ENCODE measurements at places on chromosomes 16 and 17.

DNA sequence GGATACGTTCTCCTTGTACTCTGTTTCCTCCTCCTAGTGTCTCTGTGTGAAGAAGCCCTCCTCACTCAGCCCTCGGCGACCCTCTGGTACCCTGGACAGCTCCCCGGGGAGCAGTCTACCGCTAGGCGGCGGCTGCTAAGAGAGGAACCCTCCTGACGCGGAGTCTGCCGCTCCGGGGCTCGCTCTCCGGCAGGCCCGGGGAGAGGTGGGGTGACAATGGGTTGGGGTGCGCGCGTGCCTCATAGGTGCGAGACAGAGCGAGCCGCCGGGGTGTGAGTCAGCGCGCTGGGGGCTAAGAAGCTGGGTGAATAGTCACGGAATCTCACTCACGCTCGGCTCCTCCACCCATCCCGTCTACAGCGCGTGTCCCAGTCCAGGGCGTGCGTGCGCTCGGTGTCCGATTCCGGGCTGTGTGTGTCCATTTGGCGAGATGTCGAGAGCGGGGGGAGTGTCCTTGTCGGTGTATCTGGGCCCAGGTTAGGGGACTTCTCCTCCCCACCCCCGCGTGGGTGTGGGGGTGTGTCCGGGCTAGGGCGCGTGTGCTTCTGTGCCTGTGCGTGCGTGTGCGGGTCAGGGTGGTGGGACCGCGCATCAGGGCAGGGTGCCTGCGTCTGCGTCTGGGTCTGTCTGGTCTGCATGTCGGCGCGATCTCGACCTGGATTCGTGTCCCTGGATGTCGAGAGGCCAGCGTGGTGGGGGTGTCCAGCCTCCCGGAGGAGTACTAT, 577 bp upstream of the HS3ST2 start:
- no peak overlapping the region for H3K27ac ChIP-seq
- H3K4me1 ChIP-seq, result peaks cover 13% of the 10 kb centered on the region
- peaks cover 30% of the 10 kb centered on the region for H3K27me3 ChIP-seq
- DNase-seq, result peak; percentile 13
- no peaks in the 10 kb centered on the region for H3K36me3 ChIP-seq
- H3K4me3 ChIP-seq, result peak overlapping the region; percentile 40

- no peaks in the 10 kb centered on the region for H3K4me1 ChIP-seq
- no peak for DNase-seq
- no peaks in the 10 kb centered on the region for H3K27me3 ChIP-seq
These were observed 29.6 kb upstream of the MMD start for GRCh38 chr17:55451203-55451641.

DNA sequence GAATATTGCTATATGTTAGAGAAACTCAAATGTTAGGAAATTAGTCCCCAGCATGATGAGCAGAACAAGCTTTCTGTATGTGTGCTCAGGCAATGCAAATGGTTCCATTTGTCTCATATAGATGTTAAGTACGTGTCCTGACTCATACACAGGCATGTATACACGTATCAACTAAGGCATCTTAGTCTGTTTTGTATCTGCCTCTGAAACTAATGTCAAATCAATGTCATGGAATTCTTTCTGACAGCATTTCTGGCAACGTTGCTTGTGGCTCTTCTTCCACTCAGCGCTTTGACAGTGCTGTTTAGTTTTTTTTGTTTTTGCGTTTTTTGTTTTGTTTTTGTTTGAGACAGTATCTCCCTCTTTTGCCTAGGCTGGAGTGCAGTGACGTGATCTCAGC, 111.9 kb downstream of the CNTNAP4 start:
- no peak overlapping the region for H3K4me3 ChIP-seq
- H3K27me3 ChIP-seq, result no peaks in the 10 kb centered on the region
- no peak overlapping the region for H3K27ac ChIP-seq
- no peaks in the 10 kb centered on the region for H3K4me1 ChIP-seq
- no peak for DNase-seq

- H3K36me3 ChIP-seq, result no peaks in the 10 kb centered on the region
- H3K27me3 ChIP-seq, result no peaks in the 10 kb centered on the region
- H3K27ac ChIP-seq, result no peak overlapping the region
- no peak for DNase-seq
These were observed 1.8 kb downstream of the KRT15 start for GRCh38 chr17:41516830-41517283.

DNA sequence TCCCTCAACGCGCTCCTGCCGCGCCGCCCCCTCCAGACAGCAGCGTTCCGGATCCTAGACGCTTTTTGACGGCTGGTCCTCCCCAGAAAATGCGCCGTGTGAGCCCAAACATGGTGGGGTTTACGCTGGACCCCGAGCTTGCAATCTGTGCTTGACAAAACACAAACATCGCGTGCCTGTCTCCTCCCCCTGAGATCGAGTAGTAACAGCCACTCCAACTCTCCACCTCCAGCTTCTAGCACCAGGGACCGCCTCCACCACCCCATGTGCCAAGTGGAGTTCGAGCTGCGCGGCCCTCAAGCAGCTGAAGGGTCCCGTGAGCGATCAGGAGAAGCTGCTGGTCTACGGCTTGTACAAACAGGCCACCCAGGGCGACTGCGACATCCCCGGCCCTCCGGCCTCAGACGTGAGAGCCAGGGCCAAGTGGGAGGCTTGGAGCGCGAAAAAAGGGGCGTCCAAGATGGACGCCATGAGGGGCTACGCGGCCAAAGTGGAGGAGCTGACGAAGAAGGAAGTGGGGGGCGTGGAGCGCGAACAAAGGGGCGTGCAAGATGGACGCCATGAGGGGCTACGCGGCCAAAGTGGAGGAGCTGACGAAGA, 656 bp upstream of the GEMIN4 start:
- H3K4me1 ChIP-seq, result peaks cover 26% of the 10 kb centered on the region
- no peaks in the 10 kb centered on the region for H3K27me3 ChIP-seq
- H3K27ac ChIP-seq, result peak overlapping the region; percentile 52
- peaks cover 18% of the 10 kb centered on the region for H3K36me3 ChIP-seq
- H3K4me3 ChIP-seq, result peak overlapping the region; percentile 48

DNA sequence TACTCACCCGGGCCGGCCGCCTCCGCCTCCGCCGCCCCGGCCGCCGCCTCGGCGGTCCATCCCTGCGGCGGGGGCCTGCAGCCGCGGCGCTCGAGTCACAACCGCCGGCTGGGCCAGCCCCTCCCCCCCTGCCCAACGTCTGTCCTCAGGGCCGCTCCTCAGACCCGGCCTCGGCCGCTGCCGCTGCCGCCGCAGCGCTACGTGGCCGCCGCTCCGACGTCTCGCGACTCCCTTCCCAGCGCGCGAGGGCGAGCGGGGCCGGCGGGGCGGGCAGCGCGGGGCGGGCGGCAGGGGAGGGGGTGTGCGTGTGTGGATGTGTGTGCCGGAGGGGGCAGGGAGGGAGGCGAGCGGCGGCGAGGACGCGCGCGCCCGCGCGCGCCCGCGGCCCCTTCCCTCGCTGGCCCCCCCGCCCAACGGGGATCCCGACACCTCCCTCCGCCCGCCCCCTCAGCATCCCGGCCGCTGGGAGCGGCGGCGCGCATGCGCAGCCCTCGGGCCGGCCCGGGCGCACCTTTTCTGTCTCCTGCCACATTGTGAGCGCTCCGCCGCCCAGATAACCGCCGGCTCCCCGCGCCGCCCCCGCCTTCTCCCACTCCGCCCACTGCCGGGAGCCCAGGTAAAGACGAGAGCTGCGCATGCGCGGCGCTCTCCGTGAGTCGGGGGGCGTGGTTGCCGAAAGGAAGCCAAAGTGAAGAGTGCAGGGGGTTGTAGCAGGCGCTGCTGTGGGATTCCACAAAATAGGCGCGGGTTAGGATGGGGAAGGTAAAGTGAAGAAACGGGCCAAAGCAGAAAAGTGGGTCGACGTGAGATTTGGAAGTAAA, at the start of gene ZNF652:
ZNF652 (minus strand) TSS at position 349 of the 821 bp plus-strand sequence. CDS start 44,525 bp downstream, outside the sequence.
- DNase-seq, result peak; percentile 98
- no peaks in the 10 kb centered on the region for H3K36me3 ChIP-seq
- peak within 1 kb of the TSS; percentile 92 for H3K27ac ChIP-seq
- H3K4me3 ChIP-seq, result peak within 1 kb of the TSS; percentile 85
- peaks cover 14% of the 10 kb centered on the region for H3K4me1 ChIP-seq

- no peaks in the 10 kb centered on the region for H3K27me3 ChIP-seq
- no peak overlapping the region for H3K4me3 ChIP-seq
- DNase-seq, result no peak
- no peak overlapping the region for H3K27ac ChIP-seq
- peaks cover 57% of the 10 kb centered on the region for H3K36me3 ChIP-seq
These were observed 5.1 kb downstream of the ARMC5 start for GRCh38 chr16:31464348-31464769.

- H3K4me1 ChIP-seq, result peaks cover 15% of the 10 kb centered on the region
- DNase-seq, result no peak
- H3K4me3 ChIP-seq, result no peak overlapping the region
- peaks cover 2% of the 10 kb centered on the region for H3K27me3 ChIP-seq
- H3K27ac ChIP-seq, result no peak overlapping the region
These were observed 26.8 kb upstream of the CBFA2T3 start for GRCh38 chr16:89003831-89004208.

DNA sequence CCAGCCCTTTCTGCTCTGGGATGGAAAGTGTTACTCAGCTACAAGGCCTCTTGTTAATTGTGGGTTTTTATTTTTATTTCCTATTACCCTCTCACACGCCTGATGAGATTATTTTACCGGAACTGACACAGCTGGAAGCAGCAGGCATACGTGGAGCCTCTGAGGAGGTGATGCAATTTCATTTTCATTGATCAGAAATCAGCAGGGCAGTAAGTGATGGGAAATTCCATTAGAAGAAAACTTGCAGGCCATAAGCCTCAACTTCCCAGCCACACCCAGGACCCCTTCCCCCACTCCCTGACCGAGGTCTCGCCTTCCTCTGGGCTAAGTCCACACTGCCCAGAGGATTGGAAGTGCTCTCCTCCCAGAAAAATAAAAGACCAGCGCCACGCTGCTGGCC, 69.7 kb downstream of the ZFHX3 start:
- H3K36me3 ChIP-seq, result no peaks in the 10 kb centered on the region
- no peak for DNase-seq
- H3K4me3 ChIP-seq, result no peak overlapping the region

GRCh38 chr16:77925531-77925930, 96.8 kb upstream of the CLEC3A start:
- no peak for DNase-seq
- H3K27me3 ChIP-seq, result no peaks in the 10 kb centered on the region
- H3K4me1 ChIP-seq, result peaks cover 2% of the 10 kb centered on the region
- no peak overlapping the region for H3K27ac ChIP-seq
- H3K4me3 ChIP-seq, result no peak overlapping the region

- H3K4me3 ChIP-seq, result no peak overlapping the region
- no peaks in the 10 kb centered on the region for H3K27me3 ChIP-seq
- no peak for DNase-seq
- no peaks in the 10 kb centered on the region for H3K36me3 ChIP-seq
These were observed 27.2 kb upstream of the RPH3AL start for GRCh38 chr17:379531-380465.

- no peak overlapping the region for H3K27ac ChIP-seq
- H3K36me3 ChIP-seq, result peaks cover 53% of the 10 kb centered on the region
- H3K27me3 ChIP-seq, result no peaks in the 10 kb centered on the region
- H3K4me1 ChIP-seq, result no peaks in the 10 kb centered on the region
- H3K4me3 ChIP-seq, result no peak overlapping the region
- no peak for DNase-seq
These were observed 17.5 kb downstream of the ENDOV start for GRCh38 chr17:80432350-80432955.

DNA sequence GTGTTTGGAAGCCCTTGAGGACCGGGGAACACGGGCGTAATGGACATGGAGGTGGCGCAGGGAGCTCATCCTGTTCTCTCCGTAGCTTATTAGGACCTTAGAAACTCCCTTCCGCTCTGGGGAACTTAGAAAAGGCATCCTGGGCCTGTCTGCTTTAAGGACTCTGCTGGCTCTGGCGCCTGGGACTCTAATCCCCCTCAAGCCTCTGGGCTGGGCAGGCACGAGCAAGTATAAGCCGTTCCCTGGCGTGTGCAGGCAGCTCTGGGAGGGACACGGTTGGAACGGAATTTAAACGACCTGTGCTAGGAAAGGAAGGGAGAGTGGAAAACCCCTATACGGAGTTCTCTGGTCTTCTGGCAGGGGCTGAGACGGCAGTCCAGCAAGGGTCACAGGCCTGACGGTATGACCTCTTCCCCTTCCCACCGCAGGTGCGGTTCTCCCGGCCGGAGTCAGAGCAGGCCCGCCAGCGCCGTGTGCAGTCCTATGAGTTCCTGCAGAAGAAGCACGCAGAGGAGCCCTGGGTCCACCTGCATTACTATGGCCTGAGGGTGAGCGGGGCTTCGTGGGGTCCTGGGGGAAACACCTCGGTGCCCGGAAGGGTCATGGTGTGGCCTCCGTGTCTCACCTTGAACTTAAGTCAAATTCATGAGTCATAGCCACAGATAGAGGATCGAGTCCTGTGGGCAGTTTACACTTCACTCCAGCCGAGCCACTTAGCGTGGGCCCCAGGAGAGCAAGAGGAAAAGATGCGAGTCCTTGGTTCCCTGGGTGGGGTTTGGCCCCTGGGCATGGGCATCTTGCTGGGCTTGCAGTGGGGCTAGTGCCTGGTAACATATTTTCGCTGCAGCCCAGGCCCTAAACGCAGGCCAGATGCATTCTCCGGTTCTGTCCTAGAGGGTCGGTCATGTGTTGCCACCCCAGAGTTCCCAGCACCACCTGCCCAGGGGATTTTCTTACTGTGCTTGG, 17.7 kb downstream of the POLR3E start:
- DNase-seq, result no peak
- no peak overlapping the region for H3K27ac ChIP-seq
- no peaks in the 10 kb centered on the region for H3K4me1 ChIP-seq
- no peaks in the 10 kb centered on the region for H3K27me3 ChIP-seq
- H3K4me3 ChIP-seq, result no peak overlapping the region

DNA sequence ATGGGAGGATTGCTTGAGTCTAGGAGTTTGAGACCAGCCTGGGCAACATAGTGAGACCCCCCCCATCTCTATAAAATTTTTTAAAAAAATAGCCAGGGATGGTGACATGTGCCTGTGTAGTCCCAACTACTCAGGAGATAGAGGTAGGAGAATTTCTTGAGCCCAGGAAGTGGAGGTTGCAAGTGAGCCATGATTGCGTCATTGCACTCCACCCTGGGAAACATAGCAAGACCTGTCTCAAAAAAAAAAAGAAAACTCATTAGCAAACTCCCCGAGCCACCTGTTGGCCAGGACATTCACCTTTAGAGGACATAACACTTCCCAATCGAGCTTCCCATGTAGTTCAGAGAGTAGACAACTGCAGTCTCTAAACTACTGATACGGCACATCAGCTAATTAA, 274.2 kb downstream of the ABCC12 start:
- H3K36me3 ChIP-seq, result no peaks in the 10 kb centered on the region
- H3K27ac ChIP-seq, result no peak overlapping the region
- DNase-seq, result no peak
- H3K27me3 ChIP-seq, result no peaks in the 10 kb centered on the region

DNA sequence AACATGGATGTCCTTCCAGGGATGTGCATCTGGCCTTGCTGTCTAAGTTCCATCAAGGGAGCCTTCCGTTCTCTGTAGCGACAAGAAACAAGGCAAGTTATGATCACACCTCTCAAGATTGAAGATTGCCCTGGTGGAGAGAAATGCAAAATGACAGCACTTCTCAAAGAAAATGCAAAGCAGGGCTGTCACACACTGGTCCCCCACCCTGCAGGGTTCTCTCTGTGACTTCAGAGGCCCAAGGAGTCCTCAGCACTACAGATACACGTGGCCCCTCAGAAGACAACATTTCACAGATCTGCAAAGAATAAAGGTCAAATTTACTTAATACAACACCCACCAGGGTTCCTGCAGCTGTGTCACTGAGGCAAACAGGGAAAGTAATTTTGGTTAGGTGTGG, 60.7 kb upstream of the TEX2 start:
- no peaks in the 10 kb centered on the region for H3K36me3 ChIP-seq
- H3K27ac ChIP-seq, result no peak overlapping the region
- no peak for DNase-seq
- no peak overlapping the region for H3K4me3 ChIP-seq

- H3K4me3 ChIP-seq, result no peak overlapping the region
- H3K27ac ChIP-seq, result no peak overlapping the region
- peaks cover 23% of the 10 kb centered on the region for H3K4me1 ChIP-seq
These were observed 14.4 kb upstream of the ALDH3A1 start for GRCh38 chr17:19762515-19762961.
